Kidney capillary endothelial cell (primary cell): ENCODE measurements at places on chromosomes 11 and 22.

DNA sequence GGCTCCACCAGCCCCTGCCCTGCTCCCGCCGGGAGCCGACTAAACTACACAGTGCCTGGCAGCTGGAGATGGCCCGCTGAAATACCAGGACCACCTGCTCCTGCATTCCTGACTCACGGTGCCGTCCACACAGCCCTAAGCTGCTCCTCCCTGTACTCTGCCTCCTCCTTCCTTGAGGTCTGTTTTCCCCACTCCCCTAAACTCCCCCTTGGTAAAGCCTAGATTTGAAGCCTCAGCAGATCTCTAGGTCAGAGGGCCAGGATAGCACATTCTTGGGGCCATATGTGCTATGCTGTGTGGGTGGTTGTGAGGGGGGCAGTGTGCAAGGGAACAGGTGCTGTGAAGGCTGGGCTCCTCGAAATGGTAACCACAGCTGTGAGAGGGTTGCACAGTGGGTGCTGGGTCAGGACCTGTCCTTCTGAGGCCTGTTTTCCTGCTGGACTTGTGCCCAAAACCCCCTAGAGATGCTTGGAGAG, 9.7 kb downstream of the LRFN4 start:
- DNase-seq, result no peak

- no peak for DNase-seq
These were observed 311.3 kb downstream of the C11orf87 start for GRCh38 chr11:109733245-109733644.

DNA sequence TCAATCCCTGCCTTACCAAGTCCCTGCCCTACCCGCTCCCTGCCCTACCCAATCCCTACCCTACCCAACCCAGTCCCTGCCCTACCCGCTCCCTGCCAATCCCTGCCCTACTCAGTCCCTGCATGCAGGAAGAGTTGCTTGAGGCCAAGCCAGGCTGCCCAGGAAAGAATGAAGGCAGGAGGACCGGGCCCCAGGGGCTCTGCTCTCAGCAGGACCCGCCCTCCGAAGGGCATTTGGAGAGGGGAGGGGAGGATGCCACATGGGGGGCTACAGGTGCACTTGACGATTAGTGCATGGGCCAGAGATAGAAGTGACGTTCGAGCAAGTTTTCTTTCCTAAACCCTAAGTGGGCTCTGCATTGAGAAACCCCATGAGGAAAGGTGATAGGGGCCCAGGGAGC, 581.2 kb downstream of the TBC1D22A start:
- no peak for DNase-seq

DNA sequence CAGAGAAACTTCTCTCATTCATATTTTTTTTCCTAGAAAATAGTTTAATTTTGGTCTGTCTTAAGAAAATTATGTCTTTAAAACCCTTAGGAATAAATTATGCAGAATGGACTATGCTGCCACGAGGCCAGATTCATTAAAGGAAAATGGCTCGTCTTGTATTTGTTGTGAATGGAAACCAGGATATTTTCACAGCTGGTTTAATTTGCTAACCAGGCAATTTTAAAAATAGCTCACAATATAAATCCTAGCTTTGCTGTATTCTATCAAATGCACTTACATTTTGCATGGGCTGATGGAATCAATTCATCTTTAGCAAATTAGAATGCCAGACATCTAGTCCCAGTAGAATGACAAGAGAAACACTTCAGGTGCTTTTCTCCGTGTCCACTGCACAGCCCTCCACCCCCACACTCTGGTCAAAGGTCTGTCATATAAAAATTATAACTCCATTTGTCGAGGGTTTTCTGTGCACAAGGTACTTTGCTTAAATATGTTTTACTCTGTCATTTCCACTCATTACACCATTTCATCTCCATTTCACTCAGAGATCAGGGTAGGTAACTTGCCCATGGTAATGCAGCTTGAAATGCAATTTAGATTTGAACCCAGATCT, 20.3 kb upstream of the TNRC6B start:
- DNase-seq, result no peak

- DNase-seq, result no peak
These were observed 916.5 kb upstream of the FAT3 start for GRCh38 chr11:91308069-91308468.

DNA sequence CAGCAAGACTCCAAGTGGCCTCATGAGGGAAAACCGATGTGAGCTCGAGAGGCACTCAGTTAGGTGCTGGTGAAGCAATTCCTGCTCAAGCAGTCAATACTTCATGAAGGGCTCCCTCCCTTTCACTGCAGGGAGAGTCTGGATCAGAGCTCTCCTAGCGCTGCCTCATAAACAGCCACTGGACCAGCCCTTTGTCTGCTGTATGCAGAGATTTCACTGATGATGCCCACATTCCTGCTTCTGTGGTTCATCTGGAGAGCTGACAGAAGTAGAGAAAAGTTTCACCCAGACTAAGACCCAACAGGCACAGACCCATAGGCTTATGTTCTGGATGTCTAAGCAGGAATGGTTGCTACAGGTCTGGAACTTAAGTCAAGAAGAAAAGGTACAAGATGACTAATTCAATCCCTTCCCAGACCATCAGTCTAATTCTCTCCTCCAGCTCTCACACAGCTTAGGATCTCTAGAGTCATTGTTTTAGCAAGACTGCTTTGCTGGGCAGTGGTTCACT, 4.0 kb downstream of the UCP2 start:
- DNase-seq, result no peak

GRCh38 chr11:112881461-112881860, 79.8 kb upstream of the NCAM1 start:
- no peak for DNase-seq

GRCh38 chr11:46242952-46243795, 34.3 kb upstream of the CREB3L1 start:
- peak; percentile 91 for DNase-seq

- no peak for DNase-seq
These were observed 179.6 kb upstream of the PDGFD start for GRCh38 chr11:104343578-104343977.

DNA sequence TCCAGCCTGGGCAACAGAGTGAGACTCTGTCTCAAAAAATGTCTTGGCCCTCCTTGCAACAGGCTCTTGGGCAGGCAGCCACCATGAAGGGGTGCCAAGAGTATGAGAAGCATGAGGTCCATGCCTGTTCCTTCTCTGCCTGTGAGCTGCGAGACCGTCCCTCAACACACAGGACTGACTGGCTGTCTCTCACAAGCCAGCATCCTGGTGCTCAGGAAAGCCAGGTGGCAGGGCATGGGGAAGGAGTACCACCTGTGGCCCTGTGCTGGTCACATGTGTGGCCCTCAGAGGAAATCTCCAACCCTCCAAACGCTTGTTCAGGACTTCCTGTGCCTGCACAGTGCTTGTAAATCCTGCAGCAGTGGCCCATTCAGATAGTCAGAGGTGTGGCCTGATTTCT, 83.2 kb downstream of the ATXN10 start:
- no peak for DNase-seq

DNA sequence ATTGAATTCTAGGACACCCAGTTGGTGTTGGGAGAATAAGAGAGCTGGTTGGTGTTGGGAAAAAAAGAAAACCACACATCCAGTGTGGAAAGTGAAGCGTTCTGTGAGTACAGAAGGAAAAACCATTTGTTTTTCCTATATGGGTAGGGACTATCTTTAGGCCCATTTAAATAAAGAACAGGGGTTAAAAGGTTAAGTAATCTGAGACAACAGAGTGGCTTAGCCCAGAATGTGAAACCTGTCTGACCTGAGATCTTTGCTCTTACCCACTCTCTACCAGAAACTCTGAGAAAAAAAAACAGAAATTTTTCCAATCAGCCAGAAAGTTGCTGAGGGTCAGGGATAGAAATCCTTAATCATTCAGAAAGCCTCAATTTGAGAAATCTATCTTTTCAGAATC, 59.8 kb upstream of the LRRC55 start:
- no peak for DNase-seq

DNA sequence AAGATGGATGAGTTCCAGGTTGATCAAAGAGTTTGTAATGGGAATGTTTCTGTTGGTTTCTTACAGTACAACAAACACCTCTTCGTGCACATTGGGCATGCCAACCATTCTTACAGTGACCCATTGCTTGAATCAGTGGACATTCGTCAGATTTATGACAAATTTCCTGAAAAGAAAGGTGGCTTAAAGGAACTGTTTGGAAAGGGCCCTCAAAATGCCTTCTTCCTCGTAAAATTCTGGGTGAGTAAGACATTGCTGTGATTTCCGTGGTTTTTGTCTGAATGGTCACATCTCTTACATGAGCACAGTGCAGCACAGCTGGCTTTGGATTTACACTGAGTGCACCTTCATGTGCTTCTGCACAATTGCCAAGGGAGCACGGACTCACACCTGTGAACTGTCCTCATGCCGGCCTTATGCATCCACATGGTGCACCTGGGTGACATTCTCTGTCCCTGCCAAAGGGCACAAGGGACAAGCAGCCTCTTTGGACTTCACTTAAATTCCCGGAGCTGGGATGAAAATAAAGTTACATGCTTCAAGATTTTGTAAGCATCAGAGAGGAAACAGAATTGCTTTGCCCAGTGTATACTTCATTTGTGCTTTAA, 107.1 kb upstream of the RASSF10 start:
- DNase-seq, result peak; percentile 34

- no peak for DNase-seq
These were observed 93.2 kb downstream of the LDLRAD3 start for GRCh38 chr11:36037031-36037430.

- peak; percentile 33 for DNase-seq
These were observed 68.3 kb upstream of the TSPAN18 start for GRCh38 chr11:44658506-44658850.

DNA sequence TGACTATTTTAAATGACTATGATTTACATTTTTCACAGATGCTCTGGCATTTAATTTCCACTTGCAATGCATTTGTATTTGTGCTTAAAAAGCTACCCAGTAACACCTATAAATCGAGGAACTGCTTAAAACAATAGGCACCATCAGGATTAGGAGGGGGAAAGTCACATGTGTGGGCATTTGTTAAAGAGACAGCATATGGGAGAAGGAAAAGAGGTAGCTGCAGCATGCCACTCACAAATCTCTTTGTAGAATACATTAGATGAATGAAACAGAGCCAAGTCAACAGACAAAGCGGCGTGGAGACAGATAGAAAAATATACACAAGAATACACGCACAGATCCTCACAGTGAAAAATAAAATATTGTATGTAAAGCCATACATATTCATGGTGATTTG, 228.0 kb downstream of the CADM1 start:
- no peak for DNase-seq

DNA sequence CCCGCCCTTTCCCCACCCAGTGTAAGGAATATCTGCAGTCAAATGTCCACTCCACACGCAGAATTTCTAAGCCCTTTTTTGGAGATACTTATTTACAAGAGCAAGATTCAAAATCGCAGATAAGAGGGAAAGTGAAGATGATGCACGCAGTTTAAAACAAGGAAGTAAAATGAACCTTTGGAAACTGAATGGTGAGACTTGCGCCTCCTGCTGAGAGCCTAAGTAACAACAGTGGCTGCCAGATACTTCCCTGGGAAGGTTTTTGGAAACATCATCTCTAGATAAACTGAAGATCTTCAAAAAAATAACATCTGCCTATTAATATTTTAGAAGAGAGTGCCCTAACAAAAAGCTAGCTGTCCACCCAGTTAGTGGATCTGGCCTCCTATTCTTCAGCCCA, 963.1 kb upstream of the FAT3 start:
- no peak for DNase-seq

DNA sequence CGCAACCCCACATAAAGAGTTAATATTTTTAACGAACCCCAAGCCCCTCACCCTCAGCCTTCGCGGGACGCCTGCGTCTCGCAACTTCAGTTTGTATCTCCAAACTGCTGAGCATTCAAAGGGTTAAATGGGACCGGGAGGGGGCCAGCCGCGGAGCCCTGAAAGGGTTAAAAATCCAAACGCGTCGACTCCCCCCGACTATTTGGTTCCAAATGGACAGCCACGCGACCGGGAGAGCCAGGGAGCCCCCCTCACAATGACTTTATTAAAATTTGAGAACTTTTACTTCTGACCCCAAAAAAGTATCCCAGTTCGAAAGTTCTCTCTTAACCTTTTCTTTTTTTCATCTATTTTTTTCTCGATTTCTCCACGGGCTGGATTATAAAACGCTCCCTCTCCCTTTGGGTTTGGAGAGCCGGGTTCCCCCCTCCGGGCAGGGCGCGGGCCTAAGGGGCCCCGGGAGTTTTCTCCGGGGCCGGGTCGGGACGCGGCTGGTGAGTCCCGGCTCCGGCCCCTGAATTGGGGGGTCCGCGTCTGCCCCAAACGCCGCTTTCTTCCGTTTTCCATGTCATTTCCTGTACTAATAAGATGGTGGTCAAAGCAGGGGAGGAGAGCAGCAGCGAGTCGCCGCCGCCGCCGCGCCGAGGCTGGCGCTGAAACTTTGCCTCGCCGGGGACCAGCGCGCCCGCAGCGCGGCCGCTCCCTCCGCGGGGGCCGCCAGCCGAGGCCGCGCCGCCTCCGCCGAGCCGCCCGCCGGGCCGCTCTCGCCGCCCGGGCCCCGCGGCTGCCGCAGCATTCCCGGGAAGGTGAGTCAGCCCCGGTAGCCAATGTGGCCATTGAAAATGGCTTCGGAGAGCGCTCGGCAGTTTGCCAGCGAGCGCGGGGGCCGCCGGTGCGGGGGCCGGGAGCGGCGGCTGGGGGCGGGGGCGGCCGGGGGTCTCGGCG, at the start of gene PRDM11:
Gene PRDM11 (plus strand): TSS at position 568 of the 945 bp plus-strand sequence. CDS start 35,128 bp downstream, outside the sequence.
- DNase-seq, result peak; percentile 67

DNA sequence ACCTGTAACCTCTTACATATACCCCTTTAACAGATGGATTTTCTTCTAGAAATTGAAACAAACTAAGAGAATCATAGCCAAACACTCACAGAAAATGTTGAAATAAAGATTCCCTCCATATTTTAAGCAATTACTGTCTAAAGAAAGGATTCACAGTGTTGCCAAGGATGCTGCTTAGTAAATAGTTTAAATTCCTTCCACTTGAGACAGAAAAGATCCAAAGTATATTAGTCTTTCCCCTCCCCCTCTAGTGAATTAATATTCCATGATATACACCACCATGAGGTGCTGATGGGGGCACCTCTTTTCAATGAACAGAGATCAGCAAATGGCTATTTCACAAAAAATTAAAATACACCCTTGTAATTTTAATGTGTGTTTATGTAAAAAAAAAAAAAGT, 186.8 kb downstream of the SOX6 start:
- no peak for DNase-seq

DNA sequence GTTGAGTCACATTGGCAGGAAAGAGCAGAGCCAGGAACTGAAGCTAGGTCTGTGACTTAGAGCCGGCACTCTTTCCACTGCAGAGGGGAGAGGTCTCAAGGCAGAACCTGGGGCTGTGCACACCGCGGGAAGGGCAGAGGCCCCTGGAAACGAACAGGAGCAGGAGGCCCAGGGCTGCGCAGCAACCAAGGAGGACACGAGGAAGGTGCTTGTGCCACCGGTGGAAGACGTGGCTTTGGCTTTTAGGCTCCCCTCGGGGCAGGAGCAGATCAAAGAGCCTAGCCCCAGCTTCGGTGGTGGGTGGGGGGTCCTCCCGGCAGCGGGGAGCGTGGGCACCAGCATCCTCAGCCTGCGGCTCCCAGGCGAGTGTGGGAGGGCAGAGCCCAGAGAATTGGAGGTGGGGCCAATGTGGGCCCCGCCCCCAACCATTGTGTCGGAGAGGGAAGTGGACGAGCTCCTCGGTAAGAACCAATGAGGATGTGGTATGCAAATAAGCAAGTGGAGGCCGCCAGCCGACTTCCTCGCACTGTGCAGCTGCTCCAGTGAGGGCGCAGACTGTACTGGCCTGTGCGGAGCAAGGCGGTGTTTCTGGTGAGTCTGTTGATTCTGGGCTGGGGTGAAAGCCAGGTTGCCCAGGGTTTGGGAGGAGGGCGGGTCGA, at the start of gene CCDC116:
Gene CCDC116 (plus strand): TSS at position 524 of the 659 bp plus-strand sequence. CDS start 422 bp downstream, outside the sequence.
- DNase-seq, result no peak
